ENCODE measurements at places on chromosomes 2 and 18.

- DNase-seq, result no peak
These were observed 7.8 kb upstream of the IL1RL1 start for GRCh38 chr2:102303589-102303988.

DNA sequence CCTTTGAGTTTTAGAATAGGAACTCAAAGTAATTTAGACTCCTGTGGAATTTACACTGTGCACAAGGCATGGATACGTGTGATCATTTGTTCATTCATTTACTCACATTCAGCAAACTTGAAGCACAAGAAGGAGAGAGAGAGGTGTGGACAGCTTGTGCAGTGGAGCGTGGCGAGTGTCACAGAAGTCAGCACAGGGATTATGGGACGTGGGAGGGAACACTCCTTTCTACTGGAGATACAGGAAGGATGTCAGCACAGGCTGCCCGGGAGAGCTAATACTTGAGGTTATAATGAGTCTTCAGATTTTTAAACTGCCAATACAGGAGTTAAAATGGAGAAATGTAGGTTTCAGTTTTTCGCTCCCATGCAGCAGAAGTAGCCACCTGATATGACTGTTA is 7.0 kb downstream of the FAM228A start:
- DNase-seq, result no peak

DNA sequence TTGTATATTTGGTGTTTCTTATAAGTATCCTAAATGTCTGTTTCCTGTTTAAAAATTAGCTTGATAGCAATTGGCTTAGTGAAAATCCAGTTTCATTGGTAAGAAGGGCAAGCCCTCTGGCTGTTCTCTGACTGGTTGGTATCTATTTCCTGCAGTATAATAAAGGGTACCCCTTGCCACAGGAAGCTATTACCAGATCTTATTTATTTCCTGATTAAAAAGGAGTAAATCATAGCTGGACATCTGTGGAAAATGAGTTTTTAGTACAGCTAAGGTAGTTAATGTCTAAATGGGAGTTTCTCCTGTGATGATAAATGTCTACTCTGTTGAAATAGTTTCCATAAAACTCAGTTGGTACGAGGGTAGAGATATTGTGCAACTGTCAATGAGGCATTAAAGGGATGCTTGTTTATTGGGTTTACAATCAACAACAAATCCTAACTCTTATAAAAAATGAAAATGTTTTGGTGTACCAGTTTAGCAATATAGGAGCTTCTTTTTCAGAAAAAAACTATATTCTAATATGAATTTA is 58.7 kb downstream of the FASTKD2 start:
- no peak for DNase-seq

DNA sequence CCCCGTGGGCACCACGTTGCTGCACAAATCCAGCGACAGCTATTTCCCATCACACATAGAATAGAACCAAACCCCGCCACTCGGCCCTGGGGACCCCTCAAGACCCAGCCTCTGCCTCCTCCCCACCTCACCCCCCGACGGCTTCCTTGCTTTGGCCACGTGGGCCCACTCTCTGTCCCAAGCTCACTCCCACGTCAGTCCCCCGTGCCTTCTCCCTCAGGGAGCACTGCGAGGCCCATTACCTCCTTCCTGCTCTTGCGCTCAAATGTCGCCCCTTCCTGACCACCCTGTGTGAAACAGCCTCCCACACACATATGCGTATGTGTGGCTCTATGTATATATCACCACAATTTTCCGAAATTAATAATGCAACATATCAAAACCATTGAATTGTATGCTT is 239.7 kb downstream of the SH3BP4 start:
- DNase-seq, result no peak

- DNase-seq, result no peak
These were observed 128.8 kb upstream of the TTC39C start for GRCh38 chr18:23885750-23886149.
